ENCODE measurements at places on chromosomes 11 and 22.

DNA sequence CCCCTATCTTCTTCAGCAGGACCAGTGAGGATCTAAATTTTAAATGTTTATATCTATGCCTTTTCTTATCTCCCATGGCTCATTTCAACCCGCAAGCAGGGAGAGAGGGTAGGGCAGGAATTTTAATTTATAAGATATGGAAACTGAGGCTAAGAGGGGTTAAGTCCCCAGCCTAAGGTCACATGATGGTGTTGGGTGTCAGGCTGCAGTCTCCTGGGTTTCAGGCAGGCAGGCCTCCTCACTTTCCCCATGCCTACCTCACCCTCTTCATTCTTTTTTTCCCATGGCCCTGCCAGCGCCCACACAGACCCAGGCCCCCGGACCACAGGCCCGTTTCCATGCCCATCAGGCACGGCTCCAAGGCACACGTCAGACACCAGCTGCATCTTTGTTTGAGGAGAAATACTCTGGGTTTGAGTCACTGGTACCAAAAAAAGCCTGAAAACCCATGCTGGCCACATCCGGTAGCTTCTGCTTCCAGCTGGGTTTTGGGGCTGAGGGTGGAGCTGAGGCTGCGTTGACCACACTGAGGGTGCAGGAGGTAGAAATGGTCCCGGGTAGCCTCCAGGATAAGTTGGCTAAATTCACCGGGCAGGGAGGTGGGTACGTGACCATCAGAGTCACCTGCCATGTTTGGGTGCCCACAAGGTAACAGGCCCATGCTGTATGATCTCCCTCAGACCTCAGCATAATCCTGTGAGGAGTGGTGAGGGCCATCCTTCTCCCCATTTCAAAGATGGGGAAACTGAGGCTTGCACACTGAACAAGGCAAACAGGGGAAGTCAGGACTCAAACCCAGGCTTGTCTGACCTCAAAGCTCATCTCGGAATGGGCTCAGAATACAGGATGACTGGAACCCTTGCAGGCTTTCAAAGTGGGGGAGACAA is 7.5 kb downstream of the CRYBB1 start:
- DNase-seq = no peak

GRCh38 chr22:41946629-41947423 is at the start of gene CENPM:
TSS of gene CENPM (minus strand) at chr22:41947152. CDS start at chr22:41947076, 76 bp downstream.
- peak; percentile 92 for DNase-seq

DNA sequence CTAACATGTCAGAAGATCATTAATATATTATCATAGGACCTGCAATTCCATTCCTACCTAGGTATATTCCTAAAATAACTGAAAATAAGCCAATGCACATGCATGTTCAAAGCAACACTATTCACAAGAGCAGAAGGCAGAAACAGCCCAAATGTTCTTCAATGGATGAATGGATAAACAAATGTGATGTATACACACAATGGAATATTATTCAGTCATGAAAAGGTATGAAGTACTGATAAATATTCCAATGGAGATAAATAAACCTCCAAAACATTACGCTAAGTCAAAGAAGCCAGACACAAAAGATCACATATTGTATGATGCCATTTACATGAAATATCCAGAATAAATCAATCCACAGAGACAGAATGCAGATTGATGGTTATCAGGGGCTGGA is 16.8 kb downstream of the AMBRA1 start:
- DNase-seq = no peak

GRCh38 chr11:14645015-14645912 is 1.7 kb downstream of the PDE3B start:
- DNase-seq = no peak

GRCh38 chr11:46498179-46498578 is 95.6 kb downstream of the AMBRA1 start:
- DNase-seq = no peak

GRCh38 chr22:36611241-36611976 is 82.4 kb upstream of the EIF3D start:
- no peak for DNase-seq

- DNase-seq = no peak
Observed at GRCh38 chr11:29616611-29617010, 400.2 kb downstream of the KCNA4 start.

- DNase-seq = peak; percentile 45
Observed at GRCh38 chr22:26170795-26171580, 1.7 kb downstream of the SEZ6L start.

DNA sequence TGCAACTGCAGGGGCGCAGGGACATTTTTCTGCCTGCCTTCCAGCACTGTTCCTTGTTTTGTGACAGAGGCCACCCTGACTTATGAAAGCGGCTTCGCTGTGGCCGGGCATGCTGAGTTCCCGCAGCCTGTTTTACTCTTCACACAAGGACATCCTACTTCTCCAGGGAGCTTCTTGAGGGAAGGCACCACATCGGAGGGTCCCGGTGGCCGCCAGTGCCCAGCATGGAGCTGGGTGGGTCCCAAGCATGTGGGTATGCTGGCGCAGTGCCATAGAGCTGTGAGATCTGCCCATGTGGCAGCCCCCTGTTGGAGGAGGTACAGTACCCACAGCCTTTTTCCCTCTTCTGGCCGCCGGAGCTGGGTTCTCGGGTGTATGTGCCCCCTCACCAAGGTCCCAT is 136.1 kb downstream of the GRIK4 start:
- DNase-seq = no peak

- no peak for DNase-seq
Observed at GRCh38 chr22:36671404-36671803, 32.1 kb downstream of the CACNG2 start.

DNA sequence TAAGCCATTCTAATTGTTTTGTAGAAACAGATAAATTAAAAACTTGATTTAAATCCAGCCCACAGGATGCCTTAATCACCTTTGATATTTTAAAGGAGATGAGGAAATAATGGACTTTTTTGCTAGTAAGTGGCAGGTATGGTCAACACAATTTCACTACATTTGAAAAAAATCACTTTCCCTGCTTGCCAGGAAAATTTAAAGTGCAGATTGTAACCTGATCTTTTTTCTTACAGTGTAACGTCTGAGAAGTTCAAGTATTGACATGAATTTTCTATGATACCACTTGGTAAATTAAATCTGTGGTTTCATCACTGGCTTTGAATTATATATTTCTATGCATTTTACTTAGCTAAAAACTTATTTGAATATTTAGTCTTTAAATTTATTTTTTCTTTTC is 65.3 kb downstream of the ARHGEF12 start:
- no peak for DNase-seq

GRCh38 chr11:102763440-102763839 is 17.0 kb downstream of the MMP10 start:
- DNase-seq = no peak

DNA sequence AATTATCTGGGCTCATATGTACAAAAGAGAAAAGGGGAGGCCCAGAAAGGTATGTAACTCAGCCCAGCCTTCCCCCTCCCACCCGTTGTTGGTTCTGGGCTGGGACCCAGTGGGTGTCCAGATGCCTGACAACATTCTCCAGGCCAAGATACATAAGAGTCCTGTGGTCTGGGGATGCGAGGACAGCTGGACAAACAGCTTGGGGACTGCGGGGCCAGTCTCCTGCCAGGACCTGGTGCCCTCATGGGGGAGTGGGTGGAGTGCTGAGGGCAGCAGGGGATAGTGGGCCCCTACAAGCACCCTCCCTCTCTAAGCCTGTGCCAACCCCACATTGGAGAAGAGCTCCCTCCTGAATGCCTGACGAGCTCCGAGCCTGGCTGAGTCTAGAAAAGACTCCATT is 3.5 kb upstream of the SLC22A6 start:
- no peak for DNase-seq

GRCh38 chr11:131928992-131929391 is 558.6 kb downstream of the NTM start:
- no peak for DNase-seq

DNA sequence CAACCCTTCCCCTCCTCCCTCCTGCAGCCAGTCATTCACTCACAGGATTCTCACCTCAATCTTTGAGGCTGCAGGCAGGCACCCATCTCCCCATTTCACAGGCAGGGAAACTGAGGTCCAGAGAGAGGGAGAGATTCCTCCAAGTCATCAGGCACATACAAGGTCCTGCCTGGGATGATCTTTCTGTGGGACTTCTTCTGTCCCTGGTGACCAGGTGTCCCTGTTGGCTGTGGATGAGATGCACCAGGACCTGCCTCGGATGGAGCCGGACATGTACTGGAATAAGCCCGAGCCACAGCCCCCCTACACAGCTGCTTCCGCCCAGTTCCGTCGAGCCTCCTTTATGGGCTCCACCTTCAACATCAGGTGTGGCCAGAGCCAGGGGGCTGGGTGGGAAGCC is 7.8 kb downstream of the FTH1 start:
- no peak for DNase-seq

DNA sequence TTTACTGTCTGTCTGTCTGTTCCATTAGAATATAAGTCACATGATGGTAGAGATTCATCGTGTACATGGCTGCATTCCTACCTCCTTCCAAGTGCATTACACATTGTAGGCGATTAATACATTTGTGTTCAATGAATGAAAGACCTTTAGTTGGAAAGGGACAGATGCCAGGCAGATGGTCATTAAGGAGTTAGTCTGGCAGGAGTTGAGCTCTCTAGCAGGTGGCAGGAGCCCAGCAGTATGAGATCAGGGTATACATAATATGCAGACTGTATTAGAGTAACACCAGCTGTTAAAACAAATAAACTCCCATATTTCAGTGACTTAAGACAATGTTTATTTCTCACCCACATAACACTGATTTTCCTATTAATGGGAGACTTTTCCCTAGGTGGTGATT is 147.7 kb upstream of the LARGE1 start:
- no peak for DNase-seq

- DNase-seq = no peak
Observed at GRCh38 chr22:50282361-50283155, 12.4 kb upstream of the MAPK11 start.

GRCh38 chr22:18154821-18155390 is 4.9 kb downstream of the USP18 start:
- DNase-seq = no peak

- DNase-seq = no peak
Observed at GRCh38 chr11:115291325-115291724, 212.9 kb downstream of the CADM1 start.

- DNase-seq = peak; percentile 87
Observed at GRCh38 chr22:17057959-17058814, 26.6 kb upstream of the IL17RA start.

DNA sequence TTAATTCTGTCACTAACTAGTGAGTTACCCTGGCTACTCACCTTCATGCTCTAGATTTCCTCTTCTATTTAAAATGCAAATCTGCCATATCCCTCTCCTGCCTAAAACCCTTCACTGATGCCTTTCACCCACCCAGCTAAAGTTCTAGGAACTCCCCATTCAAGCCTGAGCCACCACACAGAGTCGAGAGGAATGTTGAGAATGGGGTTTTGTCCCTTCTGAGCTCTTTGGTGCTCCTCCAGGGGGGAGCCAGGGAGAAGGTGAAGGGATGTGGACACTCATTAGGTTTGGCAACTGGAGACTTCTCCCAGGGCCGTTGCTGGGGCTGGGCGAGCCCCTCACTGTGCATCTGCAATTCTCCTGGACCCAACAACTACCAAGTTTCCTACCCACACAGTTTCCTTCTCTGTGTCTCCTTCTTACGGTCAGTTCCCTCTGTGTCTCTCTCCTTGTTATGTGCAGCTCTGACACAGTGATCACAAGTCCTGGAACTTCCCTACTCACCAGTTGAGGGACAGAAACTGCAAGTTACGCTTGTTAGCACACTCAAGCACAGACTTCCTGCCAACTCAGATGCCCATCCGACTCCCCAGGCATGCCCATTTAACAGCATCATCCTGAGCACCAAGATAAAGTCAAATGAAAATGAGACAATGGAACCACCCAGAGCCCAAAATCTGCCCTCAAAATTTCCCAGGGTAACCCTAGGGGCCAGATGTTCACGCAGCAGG is 6.5 kb upstream of the IL10RA start:
- DNase-seq = no peak

DNA sequence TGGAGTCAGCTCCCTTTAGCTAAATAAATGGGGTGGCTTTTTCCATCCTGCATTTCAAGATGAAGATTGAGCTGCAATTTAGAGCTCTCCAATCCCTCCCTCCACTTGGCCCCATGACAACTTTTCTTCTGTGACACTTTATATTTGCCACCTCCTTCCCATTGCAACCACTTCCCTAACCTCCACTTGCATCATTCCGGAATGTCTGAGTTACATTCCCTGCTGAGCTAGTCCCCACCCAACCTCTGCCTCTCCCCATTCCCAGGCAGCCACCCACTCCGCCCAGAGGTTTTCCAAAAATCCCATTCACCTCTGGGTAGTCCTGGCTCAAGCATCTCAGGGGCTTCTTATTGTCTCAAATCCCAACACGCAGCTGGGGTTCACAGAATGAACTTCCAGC is 24.7 kb downstream of the PC start:
- no peak for DNase-seq

- no peak for DNase-seq
Observed at GRCh38 chr22:24059121-24059520, 48.0 kb downstream of the CABIN1 start.

GRCh38 chr11:12356944-12357655 is 20.3 kb upstream of the PARVA start:
- DNase-seq = no peak

DNA sequence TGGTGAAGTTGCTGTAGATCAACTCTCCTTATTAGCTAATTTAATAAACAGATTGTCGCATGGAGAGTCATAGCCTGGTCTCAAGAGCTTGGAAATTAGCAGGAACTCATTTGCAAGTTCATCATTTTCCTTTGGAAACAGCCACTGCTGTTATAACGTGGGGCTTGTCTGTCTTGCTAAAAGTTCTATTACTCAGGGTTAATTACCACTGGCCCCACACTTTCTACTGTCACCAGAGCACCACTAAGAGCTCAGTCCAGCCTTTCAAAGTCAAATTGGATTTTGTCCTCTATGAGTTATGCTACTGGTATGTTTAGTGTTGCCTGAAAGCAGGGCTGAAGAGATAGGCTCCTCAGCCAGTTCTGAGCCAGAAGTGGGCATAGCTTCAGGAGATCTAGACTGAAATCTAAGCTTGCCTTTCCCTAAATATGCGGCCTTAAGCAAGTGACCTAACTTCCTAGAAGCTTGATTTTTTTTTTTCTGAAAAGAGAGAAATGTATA is 292.2 kb downstream of the INSC start:
- no peak for DNase-seq

GRCh38 chr11:38296211-38296776 is 1698.3 kb upstream of the RAG2 start:
- DNase-seq = no peak

GRCh38 chr11:14861680-14862079 is 30.4 kb downstream of the CYP2R1 start:
- DNase-seq = no peak

DNA sequence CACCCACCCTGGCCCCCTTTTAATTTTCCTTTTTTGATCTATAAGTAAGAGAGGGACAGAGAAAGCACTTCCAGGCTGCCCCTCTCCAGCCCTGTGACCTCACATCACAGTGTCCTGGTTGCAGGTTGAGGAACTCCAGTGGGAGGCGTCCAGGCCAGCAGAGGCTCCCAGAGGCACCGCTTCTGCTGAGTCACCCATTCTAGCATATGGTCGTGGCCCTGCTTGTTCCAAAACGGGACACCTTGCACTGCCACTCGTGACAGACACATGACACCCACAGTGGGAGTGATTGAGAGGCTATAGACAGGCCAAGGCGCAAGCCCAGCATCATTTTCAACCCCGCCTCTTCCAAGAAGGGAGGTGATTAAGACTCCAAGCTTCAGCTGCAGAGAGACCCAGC is 16.0 kb upstream of the TMPRSS4 start:
- DNase-seq = no peak

All from HEK293T (cell line).